CD4-positive, alpha-beta T cell treated with Interleukin-17A for 1 hour (primary cell): ENCODE measurements at places on chromosomes 4 and X.

DNA sequence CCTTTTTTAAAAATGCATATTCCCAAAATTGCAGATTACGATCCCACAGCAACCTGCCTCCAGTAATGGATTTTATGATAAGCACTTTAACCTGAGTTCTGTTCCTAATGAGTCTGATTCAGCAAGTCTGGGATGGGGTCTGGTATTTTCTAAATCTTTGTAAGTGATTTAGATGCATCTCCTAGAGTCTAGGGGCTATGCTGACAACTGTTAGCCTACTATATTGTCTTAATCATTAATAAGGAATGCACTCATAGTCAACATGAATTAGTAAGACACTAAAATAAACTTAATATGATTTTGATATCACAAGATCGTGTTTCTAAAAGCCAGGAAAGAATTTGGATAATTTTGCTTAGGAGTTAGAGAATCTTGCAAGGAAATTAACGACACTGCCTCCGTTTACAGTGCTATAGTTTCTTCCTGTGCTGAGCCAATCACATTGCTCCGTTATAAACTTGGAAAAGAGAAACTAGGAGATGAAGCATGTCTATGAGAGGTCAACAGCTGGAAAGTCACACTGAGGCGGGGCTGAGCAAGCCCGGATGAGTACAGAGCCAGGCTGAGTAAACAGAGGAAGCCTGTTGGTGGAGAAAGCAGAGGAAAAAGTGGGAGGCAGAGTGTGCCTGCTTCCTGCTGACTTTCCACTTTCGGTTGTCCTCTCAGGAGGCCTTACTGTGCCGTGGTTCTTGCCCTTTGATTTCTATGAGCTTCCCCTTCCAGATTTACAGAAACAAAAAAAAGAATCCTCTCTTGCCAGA, 5.4 kb downstream of the SCARB2 start:
- no peak for DNase-seq

GRCh38 chrX:15815779-15816437, 25.6 kb downstream of the ZRSR2 start:
- peak; percentile 29 for DNase-seq

GRCh38 chr4:26083987-26084386, 170.0 kb downstream of the SMIM20 start:
- DNase-seq, result no peak

DNA sequence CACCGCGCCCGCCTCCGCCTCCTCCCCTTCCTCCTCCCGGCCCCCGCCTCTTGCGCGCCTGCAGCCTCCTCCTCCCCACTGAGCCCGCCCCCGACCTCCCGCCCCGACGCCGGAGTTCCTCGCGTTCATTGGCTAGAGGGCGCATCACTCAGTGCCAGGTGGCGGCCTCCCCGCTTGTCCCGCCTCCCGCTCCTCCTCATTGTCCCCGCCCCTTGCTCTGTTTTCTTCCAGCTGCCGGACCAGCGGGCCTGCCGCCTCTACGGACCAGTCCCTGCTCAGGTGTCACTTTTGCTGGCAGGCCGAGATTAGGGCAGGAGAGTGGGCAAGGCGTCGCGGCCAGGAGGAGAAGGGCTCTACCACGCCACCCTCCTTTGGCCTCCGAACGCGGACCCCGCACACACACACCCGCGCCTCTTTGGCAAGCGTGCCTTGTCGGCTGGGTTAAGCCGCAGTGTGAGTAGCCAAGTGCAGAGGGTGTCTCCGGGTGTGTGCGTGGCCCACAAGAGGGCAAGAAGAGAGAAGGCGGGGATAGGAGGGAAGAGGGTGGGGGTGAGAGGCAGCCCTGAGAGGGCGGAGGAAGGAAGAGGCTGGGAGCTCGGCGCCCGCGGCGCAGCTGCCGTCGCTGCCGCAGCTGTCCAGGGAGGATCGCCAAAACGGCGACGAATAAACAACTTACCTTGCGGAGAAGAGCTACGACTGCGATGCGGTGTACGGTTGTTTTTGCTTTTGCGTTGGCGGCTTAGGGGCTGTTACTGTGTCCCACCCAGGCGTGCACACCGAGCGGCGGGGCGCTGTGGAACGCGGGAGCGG, 436 bp upstream of the PPP3CA start:
- DNase-seq, result peak; percentile 99

DNA sequence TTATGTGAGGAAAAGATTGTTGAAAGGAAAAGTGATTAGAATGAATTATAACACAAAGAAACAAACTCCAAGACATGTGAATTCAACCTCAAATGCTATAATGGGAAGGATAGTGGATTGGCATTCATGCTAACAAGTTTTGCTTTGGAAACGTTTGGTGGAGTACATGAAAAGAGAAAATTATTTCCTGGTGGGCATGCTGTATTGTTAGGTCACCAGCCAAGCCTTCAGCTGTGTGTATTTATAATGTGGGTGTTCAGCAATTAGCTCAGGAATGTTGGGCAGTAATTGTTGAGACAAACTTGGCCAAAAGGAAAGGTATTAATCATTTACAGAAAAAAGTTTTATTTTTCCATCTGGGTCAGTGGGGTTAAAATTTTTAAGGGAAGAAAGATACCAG, 198.9 kb upstream of the ARSJ start:
- DNase-seq, result no peak

DNA sequence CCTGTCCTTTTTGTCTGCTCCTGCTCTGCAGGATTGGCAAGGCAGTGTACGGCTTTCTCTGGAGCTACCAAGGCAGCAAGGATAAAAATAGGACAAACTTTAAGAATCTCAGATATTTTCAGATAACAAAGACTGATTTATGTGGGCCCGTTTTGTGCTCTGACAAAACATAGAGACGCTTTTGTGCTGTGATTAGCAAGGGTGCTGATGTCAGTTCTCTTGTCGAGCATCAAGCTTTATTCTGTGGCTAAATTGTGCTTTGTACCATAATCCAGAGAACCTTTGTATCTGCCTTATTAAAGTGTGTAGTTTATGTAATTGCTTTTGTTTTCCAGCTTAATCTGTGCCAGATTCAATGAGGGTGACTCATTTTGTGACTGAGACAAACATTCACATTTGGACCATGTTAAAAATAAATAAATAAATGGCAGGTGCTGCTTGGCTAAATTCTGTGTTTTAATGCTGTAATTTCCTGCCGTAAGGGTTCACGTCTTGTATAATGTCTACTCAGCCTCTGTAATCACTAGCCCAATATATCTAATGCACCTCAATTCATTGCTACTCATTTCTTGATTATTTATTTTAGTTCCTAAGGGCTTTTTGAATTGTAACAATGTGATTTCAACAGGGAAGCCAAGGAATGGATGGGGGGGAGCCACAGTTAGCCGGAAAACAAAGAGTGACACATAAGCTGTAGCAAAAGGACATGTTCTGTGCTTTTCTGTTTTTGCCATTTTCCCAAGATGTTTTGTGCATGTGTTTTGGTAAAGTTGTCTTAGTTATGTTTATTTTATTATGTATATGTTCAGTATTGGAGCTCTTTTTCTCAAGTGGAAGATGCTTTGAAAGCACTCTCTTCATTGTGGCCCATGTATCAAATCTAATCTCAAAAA, 75.1 kb downstream of the GAB1 start:
- no peak for DNase-seq

- DNase-seq, result no peak
Observed at GRCh38 chr4:104416725-104417356, 77.9 kb downstream of the CXXC4 start.

DNA sequence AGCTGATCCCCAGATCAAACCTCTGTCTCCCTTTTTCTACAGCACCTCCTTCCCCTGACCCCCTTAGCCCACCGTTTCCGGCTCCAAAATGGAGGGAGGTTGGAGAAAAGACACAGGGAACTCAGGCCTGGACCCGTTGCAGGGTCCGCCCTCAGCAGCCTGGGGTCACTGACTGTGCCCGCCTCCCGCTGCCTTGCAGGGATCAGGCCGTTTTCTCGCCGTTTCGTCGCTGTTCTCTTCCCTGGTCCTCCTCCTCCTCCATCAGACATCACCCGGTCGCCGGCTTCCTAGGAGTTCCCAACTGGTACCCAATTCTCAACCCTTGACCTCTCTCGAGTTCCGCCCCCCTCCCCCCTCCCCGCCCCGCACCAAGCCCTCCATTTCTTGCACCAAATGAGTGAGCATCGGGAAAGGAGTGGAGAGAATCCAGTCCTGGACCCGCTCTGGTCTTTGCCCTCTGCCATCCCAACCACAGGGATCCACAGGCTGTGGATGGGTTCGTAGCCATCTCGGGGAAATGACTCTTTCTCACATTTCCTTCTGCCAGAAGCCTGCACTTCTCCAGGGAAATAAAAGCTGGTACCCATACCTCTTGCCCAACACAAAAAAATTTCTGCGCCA, 493 bp downstream of the TCEAL5 start:
- no peak for DNase-seq
